HS-5 (cell line): ENCODE measurements at places on chromosomes 11 and 22.

DNA sequence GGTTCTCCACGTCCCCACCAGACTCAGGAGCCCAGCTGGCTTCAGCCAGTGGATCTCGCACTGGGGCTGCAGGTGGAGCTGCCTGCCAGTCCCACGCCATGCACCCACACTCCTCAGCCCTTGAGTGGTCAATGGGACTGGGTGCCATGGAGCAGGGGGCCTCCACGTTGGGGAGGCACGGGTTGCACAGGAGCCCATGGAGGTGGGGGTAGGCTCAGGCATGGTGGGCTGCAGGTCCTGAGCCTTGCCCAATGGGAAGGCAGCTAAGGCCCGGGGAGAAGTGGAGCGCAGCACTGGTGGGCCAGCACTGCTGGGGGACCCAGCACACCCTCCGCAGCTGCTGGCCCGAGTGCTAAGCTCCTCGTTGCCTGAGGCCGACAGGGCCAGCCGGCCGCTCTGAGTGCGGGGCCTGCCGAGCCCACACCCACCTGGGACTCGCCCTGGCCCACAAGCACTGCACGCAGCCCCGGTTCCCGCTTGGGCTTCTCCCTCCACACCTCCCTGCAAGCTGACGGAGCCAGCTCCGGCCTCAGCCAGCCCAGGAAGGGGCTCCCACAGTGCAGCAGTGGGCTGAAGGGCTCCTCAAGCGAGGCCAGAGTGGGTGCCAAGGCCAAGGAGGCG is 258.5 kb upstream of the PDGFD start:
- no peak for DNase-seq

DNA sequence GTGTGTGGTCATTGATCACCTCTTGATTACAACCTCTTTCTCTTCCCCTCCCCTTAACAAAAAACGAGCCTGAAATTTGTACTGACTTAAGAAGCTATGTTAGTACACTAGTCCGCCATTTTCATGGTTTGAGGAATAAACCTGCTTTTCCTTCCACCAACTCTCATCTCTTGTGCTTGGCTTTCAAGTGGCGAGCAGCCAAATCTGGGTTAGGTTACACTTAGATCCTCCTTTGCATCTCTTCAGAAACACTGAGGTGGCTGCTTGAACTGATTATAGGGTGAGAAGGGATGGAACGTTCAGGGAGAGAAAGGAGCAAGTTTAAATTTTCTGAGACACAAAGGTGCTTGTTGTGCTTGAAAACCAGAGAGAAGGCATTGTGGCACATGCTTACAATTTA is 2171.4 kb downstream of the LRRC4C start:
- no peak for DNase-seq

DNA sequence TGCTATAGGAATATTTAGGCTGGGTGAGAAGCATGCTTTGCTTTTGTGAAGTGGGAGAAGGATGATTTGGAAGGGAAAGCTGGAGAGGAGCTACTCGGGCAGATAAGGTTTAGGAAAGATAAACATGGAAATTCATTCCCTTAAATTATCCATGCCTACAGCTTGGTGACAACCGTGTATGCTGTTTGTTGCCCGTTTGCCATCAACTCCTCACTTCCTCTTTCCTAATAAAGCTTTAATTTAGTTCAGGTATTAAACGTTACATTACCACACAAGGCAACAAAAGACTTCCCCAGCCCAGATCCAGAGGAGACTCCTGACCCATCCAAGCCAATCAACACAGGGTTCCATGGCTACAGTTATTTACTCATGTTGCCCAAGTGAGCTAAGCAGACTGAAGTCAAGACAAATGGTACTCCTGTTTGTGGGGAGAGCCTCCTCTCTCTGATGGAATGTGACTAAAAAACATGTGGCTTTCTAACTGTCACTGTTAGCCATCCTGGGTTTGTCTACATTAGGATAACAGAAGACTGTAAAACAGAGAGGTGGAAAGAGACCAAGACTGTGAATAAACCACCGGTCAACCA is 101.7 kb upstream of the GRAMD1B start:
- no peak for DNase-seq

GRCh38 chr11:35619116-35619854 is 1.0 kb downstream of the FJX1 start:
- DNase-seq = no peak
